ENCODE measurements at places on chromosomes 13 and 19.

DNA sequence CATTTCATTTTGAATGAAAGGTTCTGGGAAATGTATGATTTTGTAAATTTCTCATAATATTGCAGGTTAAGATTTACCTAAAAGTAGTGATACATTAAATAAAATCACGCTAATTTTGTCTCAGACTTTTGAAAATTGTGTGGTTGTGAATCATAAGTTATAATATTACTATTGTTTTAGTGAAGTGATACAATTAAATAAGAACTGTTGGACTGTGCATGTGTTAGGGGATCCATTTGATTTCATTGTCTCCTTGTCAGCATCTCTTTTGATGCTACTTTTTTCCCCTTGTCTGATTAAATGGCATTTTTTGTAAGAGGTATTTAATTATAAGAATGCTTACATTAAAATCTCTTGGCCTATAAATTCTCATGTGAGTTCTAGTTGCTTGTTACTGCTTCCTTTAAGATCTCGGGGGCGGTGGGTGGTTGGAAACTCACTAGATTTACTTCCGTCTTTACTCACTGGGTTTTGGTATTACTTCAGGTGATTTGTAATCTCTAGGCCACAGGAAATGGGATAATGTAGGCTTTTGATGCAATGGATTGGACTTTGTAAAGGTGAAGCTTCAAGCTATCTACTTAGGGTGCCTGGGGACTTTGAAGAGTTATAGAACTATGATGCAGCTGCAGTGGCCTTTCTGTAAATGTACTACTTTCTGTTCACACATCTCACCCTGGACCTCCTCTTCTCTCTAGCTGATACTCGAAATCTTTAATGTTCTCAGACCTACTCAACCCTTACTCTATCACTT, 66.5 kb downstream of the PAN3 start:
- DNase-seq = no peak

DNA sequence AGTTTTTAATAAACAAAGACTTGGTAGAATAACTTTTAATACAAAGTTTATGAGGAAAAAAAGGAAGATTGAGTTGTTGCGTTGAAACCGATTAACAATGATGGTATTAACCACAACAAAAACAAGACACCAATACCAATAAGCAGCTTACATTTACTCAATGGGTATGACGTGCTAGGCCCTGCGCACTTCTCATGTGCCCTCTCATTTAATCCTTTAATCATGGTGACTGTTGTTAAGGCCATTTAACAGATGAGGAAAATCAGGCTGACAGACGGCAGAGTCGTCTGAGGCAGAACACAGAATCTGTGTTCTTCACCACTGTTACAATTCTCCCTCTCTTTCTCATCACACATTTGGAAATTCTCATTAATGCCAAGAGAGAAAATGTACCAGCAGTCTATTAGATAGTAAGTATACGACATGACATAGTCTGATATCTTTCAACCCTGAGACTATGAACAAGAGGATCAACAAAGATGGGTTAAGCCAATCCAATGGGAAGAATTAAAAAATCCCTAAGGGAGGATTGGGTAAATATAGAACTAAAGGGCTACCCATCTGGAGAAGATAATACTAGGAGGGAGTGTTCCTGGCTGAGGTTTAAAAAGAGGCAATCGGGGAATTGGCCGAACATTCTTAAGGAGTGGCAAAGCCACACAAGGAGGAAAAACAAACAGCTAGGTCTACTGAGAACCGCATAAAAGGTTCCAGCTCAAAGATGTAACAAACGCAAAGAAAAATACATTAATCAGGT, 54.0 kb downstream of the DOCK9 start:
- no peak for DNase-seq

DNA sequence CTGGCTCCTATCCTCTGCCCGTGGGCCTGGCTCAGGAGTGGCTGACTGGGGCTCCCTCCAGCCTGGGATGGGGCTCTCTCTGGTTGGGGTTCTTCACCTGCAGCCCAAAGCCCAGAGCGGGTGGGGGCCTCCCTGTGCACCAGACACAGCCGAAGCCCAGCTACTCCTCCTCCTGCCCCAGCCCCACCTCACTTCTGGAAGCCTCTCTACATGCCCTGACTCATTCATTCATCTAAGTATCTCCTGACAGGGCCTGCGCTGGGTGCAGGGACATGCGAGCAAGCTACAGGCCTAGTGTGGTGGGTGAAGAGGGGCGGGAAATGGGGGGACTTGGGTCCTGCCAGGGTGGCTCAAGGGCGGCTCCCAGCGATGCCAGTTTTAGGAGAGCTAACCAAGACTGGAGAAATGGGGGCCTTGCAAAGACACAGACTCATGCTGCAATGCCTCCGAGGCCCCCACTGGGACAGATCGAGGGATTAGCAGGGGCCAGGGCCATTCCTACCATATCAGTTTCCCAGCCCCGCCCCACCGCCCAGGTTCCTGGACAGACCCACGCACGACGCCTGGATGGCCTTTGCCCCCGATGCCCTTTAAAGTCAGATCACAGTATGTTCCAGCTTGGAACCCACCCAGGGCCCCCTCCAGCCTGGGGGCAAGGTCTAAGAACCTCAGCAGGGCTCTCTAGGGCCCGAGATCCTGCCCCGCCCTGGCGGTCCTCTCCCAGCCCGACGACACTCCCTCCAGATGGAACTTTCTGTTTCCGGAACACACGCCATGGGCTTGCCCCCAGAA, 12.6 kb downstream of the LSM4 start:
- DNase-seq = no peak

GRCh38 chr19:10912619-10913018, 15.8 kb downstream of the YIPF2 start:
- DNase-seq = no peak

DNA sequence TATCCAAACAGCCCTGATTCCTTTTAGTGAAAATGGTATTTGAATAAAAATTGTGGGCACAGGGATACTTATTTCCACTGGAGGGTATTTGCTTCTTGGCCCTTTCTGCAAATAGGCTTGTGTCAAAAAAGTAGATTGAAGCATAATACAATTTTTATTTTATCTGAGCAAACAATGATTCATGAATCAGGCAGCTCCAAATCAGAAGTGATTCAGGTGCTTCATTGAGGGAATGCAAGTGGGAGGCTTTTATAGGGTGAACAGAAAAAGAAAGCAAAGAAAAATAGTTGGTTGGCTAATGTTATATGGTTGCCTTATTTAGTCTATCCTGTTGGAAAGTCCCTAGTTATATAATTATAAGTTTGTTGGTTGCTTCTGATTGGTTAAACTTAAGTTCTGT, 117.9 kb downstream of the ITGBL1 start:
- DNase-seq = no peak

DNA sequence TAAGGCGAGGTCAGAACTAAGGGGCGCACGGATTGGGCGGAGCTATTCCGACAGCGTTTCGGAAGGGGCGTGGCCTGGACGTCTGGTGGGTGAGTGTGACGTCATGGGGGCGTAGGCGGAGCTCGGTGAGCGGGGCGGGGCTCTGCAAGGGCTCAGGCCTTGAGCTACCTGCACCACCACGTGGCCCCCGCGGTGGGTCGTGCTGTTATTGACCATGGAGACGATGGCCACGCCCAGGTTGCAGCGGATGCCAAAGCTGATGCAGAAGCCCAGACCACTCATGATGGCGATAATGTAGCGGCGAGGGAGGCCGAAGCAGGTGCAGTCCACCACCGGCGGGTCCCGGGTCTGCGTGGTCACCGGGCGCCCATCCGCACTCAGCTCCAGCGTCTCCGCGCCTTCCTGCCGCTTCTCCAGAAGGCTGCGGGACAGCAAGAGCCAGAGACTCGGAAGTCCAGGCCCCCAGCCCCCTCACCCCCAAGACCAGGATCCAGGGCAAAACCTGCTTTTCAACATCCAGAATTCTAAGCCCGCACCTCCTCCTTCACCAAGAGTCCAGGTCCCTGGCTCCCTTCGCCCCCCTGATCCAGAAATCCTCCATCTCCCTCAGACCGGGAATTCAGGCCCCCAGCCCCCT, 4.8 kb downstream of the SLC17A7 start:
- no peak for DNase-seq

DNA sequence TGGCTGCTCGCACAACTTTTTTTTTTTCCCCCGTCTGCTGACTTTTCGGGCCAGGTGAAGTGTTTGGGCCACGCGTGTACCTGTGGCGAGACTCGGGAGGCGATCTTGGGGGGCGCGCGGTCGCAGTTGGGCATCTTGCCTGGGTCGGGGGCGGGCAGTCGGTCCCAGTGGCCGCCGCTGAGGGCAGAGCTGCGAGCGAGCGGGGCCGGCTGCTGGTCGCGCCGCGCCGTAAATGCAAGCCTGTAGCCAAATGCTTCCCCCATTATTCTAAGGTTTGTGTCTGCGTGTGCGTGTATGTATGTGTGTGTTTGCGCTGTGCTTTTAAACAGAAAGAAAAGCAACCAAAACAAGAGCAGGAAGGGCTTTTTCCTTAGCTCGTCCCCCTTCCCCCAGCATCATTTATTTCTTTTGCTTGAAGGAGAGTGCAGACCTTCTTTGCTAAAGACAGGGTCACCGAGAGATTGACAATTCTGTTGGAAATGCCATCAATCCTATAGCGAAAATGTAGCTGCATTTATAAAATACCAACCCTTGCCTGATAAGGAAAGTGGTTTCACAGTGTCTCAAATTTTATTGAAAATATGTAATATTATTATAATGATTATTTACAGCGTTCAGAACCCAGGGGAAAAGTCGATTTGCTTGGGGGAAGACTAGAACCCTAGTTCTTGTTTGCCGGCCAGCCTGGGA, 143.2 kb upstream of the ZNF536 start:
- no peak for DNase-seq

DNA sequence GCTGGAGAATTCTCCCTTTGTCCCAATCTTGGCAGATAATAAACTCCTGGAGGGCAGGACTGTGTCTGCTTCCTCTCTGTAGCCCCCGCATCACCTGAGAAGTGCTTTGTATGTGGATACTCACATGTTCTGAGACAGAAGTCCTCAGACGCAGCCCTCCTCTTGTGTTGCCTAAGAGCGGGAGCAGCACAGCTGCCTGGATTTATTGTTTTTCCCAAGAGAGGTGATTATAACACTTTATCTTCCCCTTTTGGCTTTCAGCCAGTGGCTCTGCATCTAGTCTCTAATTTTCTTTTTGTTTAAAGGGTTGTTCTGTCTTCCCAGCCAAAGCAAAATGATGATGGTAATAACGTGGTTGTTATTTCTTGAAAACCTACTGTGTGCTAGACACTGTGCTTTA, 36.1 kb downstream of the OLFM4 start:
- DNase-seq = no peak

GRCh38 chr13:98977568-98978265, at the start of gene DOCK9:
Gene DOCK9 (minus strand): TSS chr13:98978064. CDS start chr13:98977909, 155 bp downstream.
- DNase-seq = no peak

All from KBM-7 (cell line).